NCI-H82 (cell line): ENCODE measurements at places on chromosomes 1 and 21.

- DNase-seq, result no peak
These were observed 375.5 kb downstream of the PCP4 start for GRCh38 chr21:40242586-40243265.

GRCh38 chr1:15760520-15761211 is 2.1 kb downstream of the FBLIM1 start:
- DNase-seq, result no peak

DNA sequence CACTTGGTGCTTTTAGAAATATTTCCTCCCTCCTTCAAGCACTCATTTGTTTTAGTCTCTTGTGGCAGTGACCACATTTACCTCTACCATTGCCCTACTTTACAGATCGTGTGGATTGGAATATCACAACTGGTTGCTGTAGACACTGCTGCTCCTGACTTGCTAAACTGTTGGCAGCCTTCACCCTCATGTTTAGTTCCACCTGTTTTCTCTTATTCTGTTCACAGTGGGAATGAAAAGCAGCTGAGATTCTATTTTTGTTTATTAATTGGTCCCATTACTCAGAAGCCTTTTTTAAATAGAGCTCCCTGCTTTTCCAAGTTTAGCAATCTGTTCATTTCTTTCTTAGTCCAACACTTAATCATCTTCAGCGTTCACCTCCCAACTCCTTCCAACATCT is 308.9 kb downstream of the RWDD3 start:
- no peak for DNase-seq

DNA sequence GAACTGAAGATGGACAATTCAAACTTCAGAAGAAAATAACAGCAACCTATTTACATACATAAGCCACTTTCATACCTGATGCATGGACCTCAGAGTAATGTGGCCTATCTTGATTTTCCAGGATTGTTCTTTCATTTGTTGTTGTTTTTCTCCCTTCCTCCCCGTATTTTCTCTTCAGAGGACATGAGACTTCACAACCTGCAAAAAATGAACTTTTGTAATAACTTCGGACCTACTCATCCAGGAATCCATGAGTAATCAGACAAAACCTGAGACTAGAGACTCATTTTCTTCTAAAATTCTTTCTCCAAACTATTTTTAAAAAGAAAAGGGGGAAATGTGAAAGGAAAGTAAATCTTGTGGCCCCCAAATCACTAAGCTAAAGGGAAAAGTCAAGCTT is 17.6 kb upstream of the PLA2G5 start:
- DNase-seq, result no peak

DNA sequence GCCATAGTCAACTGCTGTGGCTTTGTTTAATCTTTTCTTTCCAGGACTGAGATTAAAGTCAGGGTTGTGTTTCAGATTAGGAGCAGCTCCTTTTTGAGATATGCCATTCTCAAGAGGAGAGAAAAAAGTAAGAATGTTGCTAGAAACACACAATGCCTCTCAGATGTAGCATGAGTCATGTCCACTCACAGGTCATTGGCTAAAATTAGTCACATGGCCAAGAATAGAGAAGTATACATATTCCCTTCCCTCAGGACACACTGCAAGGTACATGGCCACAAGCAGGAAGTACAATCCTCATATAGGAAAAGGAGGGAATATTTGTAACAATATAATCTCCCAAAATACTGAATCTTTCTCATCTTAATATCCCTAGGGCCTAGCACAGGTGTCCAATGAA is 141.9 kb upstream of the PTBP2 start:
- no peak for DNase-seq

- DNase-seq, result peak; percentile 77
These were observed 108.3 kb downstream of the KCND3 start for GRCh38 chr1:111880881-111881837.

DNA sequence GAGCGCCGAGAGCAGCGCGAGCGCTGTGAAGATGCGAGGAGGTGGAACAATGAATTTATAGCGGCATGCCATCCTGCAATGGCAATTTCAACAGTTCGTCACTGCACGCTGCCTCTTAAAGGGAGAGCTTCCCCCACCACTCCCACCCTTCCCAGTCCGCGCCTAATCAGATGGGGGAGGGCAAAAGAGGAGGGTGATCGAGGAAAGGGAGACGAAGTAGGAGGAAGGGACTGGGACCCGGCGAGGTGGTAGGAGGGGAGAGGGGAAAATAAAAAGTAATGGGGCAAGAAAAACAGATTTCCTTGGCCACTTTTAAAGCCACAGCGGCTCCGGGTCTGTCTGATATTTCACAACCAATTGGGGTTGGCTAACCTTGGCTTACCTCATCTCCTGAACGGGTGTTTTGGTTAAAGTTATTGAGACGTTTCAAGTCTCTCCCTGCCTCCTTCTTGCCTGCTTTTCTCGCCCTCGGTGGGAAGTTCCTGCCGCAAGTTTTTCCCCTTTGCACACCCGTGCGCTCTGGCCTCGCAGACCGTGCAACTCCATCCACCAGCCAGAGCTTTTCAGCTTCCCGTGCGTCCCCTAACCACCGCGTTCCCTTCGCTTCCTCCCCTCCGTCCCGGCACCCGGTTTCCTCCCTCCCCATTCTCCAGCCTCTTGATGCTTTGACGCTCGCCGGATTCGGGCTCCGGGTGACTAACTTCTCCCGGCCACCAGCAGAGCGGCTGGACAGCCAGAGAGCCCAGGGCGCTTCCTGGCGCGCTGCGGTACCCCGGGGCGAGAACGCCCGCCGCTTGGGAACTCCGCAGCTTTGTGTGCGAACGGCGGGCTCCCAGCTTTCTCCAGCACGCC is at the start of gene ADAMTS5:
ADAMTS5 (minus strand) TSS at position 27 of the 852 bp plus-strand sequence. CDS start 697 bp downstream, outside the sequence.
- DNase-seq, result peak; percentile 24

DNA sequence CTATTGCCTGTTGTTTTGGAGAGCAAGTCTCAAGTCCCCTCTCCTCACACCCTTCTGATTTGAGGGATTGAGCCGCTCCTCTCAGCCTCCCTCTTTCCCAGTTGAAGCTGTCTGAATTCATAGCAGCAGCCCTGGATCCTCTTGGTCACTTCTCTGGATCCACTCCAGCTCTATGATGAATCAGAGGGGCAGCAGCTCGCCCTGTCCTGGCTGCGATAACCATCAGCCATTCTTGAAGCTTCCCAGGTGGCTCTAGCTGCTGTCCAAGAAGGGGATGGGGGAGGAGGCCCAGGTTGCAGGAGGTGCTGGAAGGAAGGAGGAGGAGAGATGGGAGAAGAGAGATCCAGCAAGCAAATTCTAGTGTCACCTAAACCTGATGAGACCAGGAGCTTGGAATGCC is 31.3 kb downstream of the WNT4 start:
- DNase-seq, result no peak

DNA sequence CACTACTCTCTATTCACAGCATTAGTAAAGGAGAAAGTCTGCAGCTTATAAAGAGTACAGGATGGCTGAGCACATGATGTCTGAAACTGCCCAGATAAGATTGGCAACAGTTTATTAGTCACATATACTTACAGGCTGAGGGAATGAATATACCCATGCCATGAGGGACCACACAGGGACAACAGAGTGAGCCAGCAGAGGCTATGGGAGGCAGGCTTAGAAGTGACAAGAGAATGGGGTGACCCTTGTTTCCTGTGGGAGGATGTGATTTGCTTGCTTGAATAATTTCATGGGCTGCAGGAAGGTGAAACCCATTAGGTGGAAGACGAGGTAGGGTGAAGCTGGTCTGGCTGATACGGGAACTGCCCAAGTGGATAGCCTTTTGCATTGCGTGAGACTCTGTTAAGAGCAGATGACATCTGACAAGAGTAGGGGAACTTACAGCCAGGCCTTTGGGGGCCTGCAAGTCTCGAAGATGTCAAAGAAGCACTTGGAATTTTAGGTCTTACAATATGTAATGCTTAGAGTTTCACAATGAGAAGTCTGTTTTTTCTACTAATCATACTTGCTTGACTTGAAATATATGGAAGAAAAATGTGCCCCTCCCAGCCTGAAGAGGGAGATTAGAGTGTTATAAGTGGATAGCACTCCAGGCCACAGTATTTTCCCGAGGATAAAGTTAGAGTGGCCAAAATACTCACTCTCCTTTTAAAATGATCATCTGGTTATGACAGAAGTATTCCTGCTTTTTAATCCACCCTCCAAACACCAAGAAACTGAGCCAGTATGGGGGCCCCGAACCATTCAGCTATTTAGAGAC is 34.6 kb upstream of the TNFSF4 start:
- no peak for DNase-seq

DNA sequence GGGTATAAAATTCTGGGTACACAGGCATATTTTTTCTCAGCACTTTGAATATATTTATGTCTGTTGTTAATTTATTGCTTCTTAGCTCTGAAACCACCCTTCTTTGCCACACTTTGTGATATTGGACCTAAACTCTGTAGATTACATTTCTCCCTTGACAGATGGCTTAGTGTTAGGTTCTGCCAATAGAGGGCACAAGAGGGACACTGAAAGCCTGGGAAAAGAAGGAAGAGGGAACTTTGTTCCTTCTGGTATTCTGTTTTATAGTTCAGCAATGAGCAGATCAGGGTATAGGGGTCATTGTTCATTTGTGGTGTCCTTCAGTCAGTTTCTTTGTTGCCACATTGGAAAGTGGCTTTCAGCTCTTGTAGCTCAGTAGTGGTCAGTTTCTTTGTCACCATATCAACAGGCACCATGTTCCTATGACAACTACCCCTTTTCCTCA is 423.5 kb upstream of the PROX1 start:
- peak; percentile 66 for DNase-seq

GRCh38 chr1:238596703-238597102 is 706.0 kb upstream of the ZP4 start:
- no peak for DNase-seq

DNA sequence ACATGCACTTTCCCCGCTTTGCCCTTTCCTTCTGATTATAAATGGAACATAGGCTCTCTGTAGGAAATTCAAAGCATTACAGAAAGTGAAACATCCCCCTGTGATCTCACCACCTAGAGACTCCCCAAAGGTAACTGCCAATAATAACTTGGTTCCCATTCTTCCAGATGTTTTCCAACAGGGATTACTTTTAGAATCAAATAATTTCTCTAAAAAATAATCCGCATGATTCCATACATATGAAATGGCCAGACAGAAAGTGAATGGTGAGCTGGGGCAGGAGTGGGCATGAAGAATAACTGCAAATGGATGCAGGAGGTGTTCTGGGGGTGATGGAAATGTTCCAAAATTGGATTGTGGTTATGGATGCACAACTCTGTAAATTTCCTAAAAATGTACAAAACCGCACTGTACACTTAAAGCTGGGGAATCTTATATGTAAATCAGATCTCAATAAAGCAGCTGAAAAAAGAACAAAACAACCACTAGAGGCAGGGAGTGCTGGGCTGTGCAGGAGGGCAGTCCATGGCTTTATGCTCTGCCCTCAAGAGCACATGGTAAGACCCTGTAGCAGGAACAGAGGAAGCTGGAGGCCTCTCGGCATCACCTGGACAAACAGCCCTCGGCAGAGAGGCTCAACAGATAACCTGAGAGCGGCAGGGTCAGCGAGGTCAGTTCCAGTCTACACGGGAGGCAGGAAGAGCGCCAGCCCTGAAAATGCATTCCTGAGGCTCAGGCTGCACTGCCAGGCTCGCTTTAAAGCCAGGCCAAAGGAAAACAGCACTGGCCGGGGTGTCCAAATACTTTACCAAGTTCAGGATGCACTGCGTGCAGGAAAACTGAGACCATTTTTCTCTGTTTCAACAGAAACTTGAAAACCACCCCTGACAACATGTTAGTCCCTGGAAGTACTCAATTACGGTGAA is 39.7 kb downstream of the CAPZB start:
- DNase-seq, result peak; percentile 31

- no peak for DNase-seq
These were observed 19.2 kb upstream of the EPHA2 start for GRCh38 chr1:16174886-16175598.

- no peak for DNase-seq
These were observed 119.8 kb upstream of the PTGFR start for GRCh38 chr1:78370779-78371482.

- DNase-seq, result no peak
These were observed 2.6 kb downstream of the EFHD2 start for GRCh38 chr1:15412175-15412800.

DNA sequence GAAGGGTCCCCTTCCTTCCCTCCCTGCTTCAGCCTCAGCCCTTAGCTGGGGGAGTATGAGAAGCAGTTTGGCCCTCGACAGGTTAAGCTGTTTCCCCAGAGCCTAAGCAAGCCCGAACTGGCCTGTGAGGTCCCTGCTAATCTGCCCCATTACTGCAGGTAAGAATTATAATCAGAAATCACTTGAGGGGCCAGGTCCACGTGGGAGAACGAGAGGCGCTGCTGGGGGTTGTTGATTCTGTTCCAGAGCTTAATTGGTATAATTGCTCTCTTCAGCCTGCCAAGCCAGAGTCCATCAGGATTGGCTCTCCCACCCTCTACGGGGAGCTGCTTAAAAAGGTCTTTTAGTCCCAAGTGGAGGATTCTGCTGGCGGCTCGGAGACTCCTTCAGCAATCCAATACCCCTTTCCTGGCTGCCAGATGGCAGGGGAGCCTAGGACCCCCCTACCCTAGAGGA is 70.8 kb downstream of the UBE2T start:
- DNase-seq, result peak; percentile 87

DNA sequence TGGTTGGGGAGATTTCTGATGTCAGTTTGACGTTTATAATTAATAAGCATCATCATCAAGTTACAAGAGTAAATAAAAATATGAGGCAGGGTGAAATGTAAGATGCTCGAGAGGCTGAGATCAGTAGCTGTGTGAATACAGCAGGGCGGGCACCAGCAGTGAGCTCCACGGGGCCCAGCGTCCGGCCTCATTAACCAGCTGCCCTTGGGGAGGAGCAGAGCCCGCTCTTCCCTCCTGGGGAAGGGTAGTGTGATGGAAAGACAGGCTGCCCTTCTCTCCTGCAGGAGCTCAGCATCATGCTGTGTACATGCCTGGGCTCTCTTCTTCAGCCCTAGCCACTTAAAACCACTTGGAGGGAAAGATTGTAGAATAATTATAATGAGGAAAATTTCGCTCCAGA is 23.4 kb downstream of the PDE9A start:
- no peak for DNase-seq

- DNase-seq, result no peak
These were observed 85.5 kb upstream of the L1TD1 start for GRCh38 chr1:62109124-62109523.

- no peak for DNase-seq
These were observed 130.0 kb upstream of the VAMP3 start for GRCh38 chr1:7640920-7641585.

DNA sequence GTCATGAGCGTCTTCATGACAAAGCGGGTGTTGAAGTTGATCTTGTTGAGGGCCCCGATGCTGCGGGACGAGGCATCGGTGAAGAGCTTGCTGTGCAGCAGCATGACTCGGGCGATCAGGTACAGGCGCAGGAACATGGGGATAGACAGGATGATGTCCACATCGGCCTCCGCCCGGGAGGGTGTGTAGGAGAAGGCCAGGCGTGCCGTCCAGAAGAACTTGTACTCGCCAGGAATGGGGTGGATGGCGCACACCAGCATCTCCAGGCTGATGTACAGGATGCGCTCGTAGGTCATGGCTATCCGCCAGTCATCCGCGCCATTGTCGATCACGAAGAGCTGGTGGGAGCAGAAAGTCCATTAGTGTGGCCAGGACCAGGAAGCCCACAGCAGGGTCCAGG is 98.0 kb downstream of the KCNN3 start:
- no peak for DNase-seq

- peak; percentile 51 for DNase-seq
These were observed 123.4 kb upstream of the FOXD3 start for GRCh38 chr1:63198871-63199394.
